ENCODE measurements at places on chromosomes 7 and 10. TPM values are rescaled to one million over a fixed set of nuclear protein-coding genes. Genes with fewer than 3 reads are reported as not detected.

Gene FXYD4
- total RNA-seq: not detected

Gene EZH2
- total RNA-seq: 35.8 TPM

Gene MALRD1
- not detected for total RNA-seq

DNA sequence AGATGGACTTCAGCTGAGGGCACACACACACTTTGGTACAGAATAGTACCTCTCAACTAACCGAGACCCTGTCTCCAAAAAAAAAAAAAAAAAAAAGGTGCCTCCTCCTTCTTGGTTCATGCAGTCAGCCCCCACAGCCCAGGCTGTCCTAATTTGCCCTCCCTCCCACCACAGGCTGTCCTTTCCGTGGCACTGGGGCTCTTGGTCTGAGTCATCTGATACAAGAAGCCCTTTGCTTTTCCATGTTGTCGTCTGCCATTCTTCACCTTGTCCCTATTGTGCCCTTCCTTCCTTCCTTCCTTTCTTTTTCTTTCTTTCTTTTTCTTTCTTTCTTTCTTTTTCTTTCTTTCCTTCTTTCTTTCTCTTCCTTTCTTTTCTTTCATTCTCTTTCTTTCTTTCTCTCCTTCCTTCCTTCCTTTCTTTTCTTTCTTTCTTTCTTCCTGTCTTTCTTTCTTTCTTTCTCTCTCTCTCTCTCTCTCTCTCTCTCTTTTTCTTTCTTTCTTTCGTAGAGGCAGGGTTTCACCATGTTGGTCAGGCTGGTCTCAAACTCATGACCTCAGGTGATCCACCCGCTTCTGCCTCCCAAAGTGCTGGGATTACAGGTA, 96.0 kb upstream of the IKZF1 start:
- no peaks in the 10 kb centered on the region for H3K36me3 ChIP-seq
- DNase-seq: peak; percentile 24
- no peak overlapping the region for H3K27ac ChIP-seq
- no peaks in the 10 kb centered on the region for H3K27me3 ChIP-seq
- H3K4me3 ChIP-seq: no peak overlapping the region

DNA sequence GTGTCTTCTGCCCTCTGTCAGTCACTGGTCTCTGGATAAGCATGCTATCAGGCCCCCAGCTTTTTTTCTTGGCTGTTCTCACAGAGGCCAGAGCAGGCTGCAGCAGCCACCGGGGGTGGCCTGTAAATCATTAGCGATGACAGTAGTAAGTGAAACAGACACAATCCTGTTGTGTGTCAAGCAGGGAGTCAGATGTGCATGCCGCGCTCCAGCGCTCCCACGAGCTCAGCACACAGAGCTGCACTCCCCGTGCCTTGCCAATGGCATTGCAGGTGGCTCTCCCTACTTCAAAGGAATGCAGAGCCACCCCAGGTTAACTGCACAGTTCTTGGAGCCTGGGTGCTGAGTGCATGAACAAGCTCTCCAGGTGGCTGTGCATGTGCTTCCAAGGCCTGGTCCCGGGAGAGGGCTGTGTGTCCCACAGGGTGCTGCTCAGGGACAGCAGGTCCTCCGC, 226.1 kb downstream of the GLRX3 start:
- H3K27me3 ChIP-seq: no peaks in the 10 kb centered on the region
- no peak for DNase-seq

Data from natural killer cell (primary cell).